ENCODE measurements at places on chromosomes 6 and 20. TPM values are rescaled to one million over a fixed set of nuclear protein-coding genes. Genes with fewer than 3 reads are reported as not detected.

The VPS16 gene
- total RNA-seq: 45.4 TPM

The CUL7 gene
- total RNA-seq: 11.4 TPM

The CTCFL gene
- total RNA-seq: not detected

The CEP85L gene
- 32.3 TPM for total RNA-seq

The CRYBG1 gene
- 36.4 TPM for total RNA-seq

The HCRTR2 gene
- not detected for total RNA-seq

The BNIP5 gene
- total RNA-seq: not detected

The ARFGEF3 gene
- total RNA-seq: 3.6 TPM

The LIN28B gene
- not detected for total RNA-seq

The CCDC170 gene
- not detected for total RNA-seq

The PTCRA gene
- total RNA-seq: not detected

The TMEM170B gene
- 0.69 TPM for total RNA-seq

The HLA-DPB1 gene
- 69.1 TPM for total RNA-seq

The EBF4 gene
- 4.9 TPM for total RNA-seq

The BEND3 gene
- 4.4 TPM for total RNA-seq

The SNAP91 gene
- total RNA-seq: not detected

The VSTM2L gene
- total RNA-seq: not detected

The ZBTB2 gene
- 12.9 TPM for total RNA-seq

The HUS1B gene
- 2.4 TPM for total RNA-seq

The RPL7L1 gene
- total RNA-seq: 150 TPM

The FAM83C gene
- not detected for total RNA-seq

The GSTA2 gene
- not detected for total RNA-seq

The LMBRD1 gene
- 26.1 TPM for total RNA-seq

The PBX2 gene
- 135 TPM for total RNA-seq

The ELOVL5 gene
- total RNA-seq: 91.9 TPM

Measured in activated T-helper 17 cell treated with anti-CD3 and anti-CD28 coated beads, Interleukin-2, amount 50 U/mL, for 72 hours (primary cell).